ENCODE measurements at places on chromosomes 11 and 22.

DNA sequence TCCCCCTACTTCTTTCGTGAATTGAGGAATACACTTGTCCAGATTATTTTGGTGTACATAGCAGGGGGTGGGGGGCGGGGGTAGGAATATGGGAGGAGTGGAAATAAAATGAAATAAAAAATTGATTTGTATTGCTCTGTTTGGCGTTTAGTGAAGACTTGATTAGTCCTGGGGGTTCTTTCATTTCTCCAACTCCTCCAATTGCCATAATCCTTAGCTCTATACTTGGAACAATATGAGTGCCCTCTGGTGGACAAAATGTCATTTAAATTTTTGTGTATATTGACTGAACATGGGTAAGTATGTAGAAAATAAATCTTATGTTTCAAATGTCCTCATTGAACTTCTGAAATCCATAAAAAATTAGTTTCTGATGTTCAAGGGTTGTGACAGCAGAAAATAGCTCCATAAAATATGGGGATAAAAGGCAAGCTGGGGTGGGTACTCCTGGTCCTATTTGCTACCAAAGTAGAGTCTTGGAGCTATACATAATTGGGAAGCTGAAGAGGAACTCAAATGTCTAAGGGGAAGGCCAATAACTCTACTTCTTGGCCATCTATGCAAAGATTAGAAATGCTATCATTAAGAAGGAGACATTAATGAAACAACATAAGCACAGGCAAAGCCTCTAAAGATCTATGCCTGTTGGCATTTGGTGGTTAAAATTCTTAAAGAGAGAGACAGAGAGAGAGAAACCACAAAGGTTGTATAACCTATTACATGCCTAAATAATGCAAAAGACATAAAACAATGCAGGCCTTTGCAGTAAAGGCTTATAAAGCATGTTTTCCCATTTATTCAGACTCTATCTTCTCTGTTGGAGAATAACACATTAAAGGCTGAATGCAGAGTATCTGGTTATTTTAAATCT, 421.6 kb downstream of the METTL15 start:
- DNase-seq: no peak

- DNase-seq: no peak
These were observed 1.3 kb upstream of the CLDN25 start for GRCh38 chr11:113778111-113778910.

DNA sequence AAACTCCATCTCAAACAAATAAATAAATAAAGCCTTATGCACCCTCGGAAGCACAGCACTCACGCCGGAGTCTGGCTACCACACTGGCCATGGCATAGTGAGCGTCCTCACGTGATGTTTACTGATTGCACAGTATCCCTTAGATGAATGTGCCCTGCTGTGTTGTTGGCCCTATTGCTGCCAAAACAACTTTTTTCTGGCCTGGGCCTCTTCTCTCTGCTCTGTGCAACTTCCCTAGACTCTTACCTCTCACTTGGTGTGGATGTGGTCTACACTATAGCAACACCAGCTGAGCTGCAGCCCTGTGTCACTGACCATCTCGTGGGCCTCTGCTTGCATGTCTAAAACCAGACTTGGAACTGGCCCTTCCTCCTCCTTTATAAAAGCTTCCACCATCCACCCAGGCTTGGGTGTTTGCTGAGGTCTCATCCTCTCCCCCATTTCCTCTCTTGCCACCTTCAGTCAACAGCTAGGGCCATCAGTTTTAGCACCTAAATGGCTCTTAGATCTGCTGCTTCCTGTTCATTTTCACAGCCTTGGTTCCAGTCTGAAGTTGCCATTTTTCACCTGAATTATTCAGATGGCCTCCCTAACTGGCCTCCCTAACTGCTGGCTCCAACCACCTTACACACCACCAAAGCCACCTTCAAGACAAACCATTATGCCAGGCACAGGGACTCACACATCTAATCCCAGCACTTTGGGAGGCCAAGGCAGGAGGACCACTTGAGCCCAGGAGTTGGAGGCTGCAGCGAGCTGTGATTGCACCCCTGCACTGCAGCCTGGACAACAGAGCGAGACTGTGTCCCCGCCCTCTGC, 9.2 kb downstream of the ZNF74 start:
- DNase-seq: no peak

DNA sequence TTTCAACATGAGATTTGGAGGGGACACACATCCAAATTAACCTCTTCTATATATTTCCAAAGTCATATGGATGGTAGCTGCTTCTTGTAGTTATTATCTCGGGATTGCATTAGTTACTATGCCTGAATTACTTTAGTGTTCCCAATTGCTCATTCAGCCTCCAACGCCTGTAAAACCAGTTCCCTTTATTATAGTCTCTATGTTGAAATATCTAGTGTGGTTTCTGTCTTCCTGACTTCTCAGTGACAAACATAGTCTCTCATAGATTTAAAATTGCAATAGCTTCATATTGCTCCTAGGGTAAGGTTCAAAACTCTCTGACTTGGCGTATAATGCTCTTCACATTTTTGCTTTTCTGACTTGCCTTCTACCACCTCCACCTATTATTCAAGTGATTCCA, 366.4 kb downstream of the CASP12 start:
- DNase-seq: no peak

- no peak for DNase-seq
These were observed 788 bp downstream of the DRD4 start for GRCh38 chr11:637593-638521.

GRCh38 chr11:124934862-124935547, 842 bp downstream of the HEPACAM start:
- DNase-seq: no peak

DNA sequence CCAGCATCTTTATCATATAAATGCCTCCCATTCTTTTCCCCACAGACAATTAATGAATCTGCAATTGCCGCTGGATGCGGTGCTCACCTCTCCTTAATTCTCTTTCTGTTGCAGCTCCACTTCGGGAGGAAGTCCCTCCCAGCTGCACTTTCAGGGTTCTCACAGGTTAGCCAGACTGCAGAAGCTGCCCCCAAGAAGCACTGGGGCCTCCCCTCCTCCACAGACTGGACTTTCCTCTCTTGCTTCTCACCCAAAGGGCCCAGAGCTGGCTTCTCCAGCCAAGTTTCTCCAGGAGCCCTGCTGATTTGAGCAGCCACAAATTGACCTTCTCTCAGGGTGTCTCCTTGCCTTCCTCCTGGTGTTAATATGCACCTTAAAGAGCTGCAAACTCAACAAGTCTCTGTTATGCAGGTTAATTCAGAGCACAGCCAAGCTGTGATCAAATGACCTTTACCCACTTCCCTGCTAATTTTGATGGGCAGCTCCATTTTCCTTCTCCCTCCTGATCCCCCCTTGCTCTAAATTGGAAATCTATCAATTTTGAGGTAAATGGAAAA, 298.9 kb downstream of the BUD13 start:
- no peak for DNase-seq

- DNase-seq: no peak
These were observed 34.9 kb upstream of the KLHL35 start for GRCh38 chr11:75467881-75468280.

GRCh38 chr11:29984544-29984943, 32.3 kb downstream of the KCNA4 start:
- DNase-seq: no peak

Measured in iPS DF 19.7 (cell line).